ENCODE measurements at places on chromosomes 3 and 15.

DNA sequence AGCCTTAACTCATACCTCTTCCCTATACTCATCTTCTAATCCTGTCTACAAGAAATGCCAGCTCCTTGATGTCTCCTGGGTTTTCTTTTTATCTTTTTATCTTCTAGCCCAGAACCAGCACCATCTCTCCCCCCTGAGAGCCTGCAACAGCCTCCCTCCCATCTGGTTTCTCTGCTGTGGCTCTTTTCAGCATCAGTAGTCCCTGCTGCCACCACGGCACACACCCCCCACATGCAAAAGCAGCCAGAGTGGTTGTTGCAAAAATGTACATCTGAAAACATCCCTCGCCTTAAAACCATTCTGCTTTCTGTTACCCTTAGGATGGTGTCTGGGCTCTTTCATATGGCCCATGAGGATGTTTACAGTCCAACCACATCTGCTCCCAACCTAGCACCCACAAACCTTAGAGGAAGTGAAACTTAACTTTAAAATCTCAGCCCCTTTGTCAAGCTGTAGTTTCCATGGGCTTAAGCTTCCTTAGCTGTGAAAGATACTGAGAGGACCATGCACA, 775 bp downstream of the TTC21A start:
- DNase-seq: no peak

DNA sequence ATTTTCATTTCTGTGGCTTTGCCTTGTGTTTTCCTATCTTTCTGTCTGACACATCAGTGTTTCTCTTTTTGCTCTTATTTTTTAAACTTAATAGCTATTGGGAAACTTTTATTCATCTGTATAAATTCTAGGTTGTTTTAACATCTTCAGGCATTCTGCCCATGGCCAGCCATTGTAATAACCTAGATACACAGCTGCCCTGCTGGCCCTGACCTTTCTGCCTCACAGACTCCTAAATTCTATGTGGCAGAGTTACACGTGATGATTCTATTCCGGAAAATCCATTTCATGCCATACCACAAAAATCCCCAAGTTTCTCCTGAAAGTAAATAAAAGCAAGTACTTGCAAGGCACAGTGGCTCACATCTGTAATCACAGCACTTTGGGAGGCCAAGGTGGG, 150.1 kb downstream of the UACA start:
- DNase-seq: no peak

DNA sequence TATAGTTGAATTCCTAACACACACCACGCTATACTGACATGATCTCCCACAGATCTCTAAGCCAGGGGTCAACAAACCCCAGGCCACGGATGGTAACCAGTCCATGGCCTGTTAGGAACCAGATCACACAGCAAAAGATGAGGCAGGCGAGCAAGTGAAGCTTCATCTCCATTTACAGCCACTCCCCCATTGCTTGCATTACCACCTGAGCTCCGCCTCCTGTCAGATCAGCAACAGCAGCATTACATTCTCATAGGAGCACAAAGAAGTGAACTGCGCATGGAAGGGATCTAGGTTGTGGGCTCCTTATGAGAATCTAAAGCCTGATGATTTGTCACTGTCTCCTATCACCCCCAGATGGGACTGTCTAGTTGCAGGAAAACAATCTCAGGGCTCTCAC, 2.7 kb downstream of the PDCD7 start:
- DNase-seq: no peak

- no peak for DNase-seq
Observed at GRCh38 chr3:112779558-112780480, 66.8 kb downstream of the CD200R1L start.

GRCh38 chr15:51579012-51579411, 43.6 kb downstream of the DMXL2 start:
- DNase-seq: no peak

- DNase-seq: no peak
Observed at GRCh38 chr3:78022232-78022631, 982.3 kb downstream of the ROBO2 start.

DNA sequence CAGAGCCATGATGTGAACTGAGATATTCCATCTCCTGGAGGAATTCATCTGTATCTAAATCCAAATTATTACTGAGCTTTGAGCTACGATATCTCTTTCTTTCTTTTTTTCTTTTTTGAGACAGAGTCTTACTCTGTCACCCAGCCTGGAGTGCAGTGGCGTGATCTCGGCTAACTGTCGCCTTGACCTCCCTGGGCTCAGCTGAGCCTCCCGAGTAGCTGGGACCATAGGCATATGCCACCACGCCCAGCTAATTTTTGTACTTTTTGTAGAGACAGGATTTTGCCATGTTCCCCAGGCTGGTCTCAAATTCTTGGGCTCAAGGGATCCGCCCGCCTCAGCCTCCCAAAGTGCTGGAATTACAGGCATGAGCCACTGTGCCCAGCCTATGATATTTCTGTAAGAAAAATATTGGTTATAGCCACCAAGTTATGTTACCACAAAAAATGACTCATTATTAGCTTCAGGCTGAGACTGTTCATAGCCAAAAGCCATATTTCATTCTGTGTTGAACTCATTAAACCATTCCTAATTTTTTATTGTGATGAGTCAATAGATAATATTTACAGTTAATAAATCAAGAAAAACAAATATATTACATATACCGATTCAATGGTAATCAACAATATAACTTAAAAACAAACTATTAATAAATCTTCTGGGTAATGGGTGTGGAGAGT, 27.1 kb upstream of the SLC30A4 start:
- DNase-seq: no peak

DNA sequence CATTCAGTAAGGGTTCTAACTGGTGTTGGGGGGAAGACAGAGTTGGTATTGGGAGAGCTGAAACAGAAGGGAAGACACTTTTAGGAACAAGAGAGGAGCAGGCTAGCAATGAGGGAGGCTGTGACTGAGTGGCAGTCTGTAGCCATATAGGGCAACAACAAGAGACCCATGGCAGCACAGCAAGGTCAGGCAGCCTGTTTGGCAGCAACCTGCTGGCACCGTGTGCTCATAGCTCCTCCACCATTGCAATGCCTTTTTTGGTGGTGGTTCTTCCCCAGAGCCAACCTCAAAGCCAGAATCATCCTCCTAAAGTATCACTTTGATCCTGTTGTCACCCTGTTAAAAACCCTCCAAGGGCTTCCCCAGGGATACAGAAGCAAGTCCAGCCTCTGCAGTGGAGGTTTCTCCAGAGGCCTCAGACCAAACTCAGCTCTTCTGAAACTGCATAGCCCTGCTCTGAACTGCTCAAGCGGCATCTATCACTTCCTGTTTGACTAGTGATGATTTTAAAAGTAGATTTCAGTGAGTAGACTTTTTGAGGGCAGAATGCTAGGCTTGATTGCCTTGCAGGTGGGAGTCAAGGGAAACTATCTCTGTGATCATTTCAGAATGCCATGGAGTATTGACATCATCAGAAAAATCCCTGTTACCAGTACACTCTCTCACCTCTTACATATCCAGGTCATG, 176.9 kb downstream of the STAC start:
- DNase-seq: no peak

GRCh38 chr3:25493786-25494185, 65.7 kb downstream of the RARB start:
- DNase-seq: no peak

Data from activated CD8-positive, alpha-beta memory T cell treated with anti-CD3 and anti-CD28 coated beads for 4 hours (primary cell).